Natural killer cell (primary cell): ENCODE measurements at places on chromosomes 5 and 9.

- DNase-seq = peak; percentile 36
Measured at GRCh38 chr5:6583049-6583880, 49.6 kb downstream of the NSUN2 start.

GRCh38 chr9:97501972-97502221 lies 431 bp downstream of the TMOD1 start:
- DNase-seq = no peak

DNA sequence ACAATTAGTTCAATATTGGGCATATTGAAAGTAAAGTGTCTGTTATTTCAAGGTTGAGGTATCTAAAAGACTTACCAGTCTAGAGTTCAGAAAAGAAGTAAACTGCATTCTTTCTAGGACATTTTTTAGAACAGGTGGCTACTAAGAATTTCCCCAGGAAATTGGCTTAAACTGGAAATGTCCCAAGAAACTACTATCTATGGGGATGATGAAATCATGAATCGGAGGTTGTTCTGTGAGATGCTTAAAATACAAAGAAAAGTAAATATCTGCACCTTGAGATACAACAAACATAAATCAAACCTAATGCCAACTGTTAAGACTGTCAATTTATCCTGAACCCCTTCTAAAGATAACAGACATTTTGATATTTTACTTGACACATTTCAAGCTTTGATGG lies 226.5 kb upstream of the NREP start:
- DNase-seq = no peak

- no peak for DNase-seq
Measured at GRCh38 chr5:77636641-77637169, 1.8 kb downstream of the OTP start.

- no peak for DNase-seq
Measured at GRCh38 chr5:116265471-116265870, 180.6 kb downstream of the COMMD10 start.

DNA sequence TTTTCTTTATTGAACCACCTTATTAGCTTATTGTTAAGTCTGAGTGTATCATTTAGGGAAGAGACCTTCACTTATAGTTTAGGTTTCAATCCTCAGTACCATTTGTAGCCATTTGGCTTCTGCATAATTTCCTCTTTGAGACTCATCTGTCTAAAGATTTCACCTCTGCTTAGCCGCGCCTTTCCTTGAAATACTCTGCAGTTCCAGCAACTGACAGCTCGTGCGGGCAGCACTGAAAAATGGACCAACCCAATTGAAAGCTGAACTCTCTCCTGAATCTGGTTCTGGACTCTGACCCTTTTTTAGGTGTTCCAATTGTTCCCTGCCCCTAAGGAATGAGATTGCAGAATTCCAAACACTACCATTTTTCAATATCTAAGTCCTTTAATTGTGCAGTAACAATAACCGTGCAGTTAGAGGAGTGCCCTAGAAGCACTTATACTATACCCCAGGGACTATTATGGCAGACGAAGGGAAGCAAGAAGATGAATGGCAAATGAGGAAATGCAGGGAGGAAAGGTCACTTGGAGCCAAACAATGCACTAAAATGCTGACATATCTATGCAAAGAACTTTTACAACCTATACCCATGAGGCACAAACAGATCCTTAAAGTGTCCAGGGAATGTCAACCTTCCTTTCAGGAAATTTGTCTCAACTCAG lies 50.1 kb upstream of the PDE4D start:
- DNase-seq = no peak

DNA sequence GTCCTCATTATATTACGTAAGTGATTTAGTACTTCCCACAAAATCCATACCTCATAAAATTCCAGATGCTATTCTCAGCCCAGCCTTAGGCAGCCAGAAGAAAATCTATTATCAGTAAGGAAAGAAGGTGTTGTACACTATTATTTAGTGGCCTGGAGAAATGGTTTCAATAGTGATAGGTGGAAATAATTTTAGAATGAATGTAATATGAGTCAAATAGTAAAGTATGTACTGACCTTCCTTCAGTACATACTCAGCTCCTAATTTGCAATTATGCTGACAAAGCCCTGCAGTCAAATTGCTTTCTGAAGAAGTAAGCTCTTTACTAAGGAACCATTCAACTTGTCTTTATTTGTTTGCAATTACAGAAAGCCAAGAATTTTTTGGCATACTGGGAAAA lies 409.2 kb downstream of the HTR1A start:
- DNase-seq = no peak

DNA sequence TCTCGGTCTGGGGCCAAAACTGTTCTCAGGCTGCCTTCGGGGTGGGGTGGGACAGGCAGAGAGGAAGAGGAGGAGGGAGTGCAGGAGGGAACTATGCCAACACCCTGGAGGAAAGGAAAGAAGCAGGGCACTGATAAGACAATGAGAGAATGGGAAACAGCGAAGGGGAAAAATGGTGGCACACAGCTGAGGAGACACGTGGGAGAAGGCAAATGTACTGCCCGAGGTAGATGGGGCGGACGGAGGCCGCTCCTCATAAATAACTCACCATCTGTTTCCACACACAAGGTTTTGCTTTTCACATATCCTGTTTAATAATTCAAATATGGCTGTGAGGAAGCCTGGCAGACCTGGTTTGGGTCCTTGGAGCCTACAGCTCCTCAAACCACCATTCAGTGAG lies 148.2 kb upstream of the LRRTM2 start:
- no peak for DNase-seq

GRCh38 chr5:109483395-109483971 lies 73.7 kb upstream of the PJA2 start:
- DNase-seq = no peak

GRCh38 chr9:3125602-3126405 lies 281.9 kb upstream of the PUM3 start:
- no peak for DNase-seq

DNA sequence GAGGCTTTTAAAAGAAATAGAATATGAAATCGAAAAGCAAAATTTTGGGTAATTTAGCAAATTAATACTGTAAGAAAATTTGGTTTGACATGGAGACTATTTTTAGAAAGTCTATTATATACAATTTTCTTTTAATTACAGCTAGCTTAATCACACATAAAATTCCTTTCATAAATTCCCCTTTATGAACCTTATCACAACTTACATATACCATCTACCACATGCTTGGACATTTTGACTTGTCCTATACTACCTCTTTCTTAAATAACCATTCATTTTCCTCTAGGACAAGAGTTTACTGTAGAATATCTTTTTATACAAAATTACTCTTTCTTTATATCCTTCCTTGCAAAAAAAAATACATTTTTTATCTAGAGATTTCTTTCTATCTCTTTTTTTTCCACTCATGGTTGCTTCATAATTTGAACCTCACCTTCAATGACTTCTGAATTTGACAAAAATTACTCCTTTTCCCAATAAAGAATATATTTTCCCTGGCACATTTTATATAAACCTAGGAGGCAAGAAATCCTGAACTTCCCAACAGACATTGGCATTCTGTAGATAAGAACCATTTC lies 34.0 kb upstream of the SYK start:
- DNase-seq = no peak
